DND-41 (cell line): ENCODE measurements at places on chromosomes 12 and 14.

- no peak for DNase-seq
Observed at GRCh38 chr14:41604721-41605531, 1.8 kb upstream of the LRFN5 start.

DNA sequence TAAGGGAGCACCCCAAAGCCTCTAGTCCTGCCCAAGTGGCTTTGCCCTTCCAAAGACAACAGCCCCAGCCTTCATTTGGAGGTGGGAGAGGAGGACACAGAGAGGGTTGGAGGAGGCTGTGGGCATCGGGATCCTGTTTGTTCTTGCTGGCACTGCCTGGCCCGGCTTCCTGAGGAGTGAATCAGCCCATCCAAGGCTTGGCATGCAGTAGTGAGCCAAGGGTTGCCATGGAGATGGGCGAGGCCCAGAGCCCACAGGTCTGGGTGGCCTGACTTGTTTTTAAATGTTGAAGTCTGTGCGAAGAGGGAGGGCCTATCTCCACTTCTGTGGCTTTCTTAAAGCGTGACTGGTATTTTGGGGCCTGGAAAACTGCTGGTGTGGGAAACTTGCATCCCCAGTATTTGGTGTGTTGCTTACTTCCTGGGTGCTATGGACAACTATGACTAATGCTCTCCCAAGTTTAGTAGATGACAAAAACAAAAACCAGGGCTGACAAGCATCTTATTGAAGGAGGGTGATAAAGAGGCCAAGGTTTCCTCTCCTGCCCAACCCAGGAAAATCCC is 15.8 kb downstream of the CD9 start:
- no peak for DNase-seq

DNA sequence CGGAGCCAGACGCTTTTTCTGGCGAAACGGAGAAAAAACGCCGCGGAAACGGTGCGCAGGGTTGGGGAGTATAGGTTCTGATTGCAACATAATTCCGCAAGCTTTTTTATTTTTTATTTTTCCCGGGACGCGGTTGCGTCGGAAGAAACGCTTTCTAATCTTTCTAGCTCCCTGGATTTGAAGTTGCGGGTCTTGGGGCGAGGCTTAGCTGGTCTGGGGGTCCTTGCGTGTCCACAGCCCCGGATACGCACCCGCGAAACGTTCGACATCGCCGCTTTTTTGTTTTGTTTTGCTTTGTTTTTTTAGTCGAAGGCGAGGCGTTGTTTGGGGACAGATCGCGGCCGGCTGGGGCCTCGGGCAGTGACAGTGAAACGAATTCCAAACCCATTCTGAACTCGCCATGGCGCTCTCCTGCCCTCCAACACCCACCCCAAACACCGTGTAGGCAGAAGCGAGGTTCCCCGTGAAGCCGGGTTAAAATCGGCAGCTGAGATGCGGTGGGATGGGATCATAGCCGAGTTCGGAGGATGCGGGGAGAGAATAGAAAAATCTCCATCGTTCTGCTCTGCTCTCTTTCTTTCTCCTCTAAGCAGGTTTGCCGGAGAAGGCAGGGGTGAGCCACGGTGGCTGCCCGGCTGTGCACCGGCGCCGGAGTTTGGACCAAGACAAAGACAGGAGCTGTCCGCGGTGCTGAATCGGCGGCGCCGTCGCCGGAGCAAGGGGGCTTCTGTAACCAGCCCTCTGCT is 8.1 kb upstream of the LHX5 start:
- DNase-seq = peak; percentile 29

GRCh38 chr14:64704143-64704742 is at the start of gene PLEKHG3:
PLEKHG3 (plus strand) TSS chr14:64704424; CDS start chr14:64727632, 23,208 bp downstream.
- DNase-seq = no peak

DNA sequence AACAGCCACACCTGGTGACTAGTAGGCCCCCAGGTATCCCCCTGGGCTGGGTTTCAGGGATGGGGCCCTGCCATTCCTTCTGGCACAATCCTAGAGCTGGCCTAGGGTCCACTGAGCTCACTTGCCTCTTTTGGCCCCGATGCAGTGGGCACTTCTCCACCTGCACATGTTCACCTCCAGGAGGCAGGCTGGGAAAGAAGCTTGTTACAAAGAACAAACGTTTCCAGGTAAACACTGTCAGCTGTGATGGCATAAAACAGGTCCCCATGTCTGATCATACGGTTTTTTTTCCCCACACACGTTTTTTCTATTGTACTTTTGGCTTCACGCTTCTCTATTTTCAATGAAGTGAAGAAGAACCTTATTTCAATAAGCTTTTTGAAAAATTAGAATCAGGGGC is 15.8 kb upstream of the HVCN1 start:
- no peak for DNase-seq

DNA sequence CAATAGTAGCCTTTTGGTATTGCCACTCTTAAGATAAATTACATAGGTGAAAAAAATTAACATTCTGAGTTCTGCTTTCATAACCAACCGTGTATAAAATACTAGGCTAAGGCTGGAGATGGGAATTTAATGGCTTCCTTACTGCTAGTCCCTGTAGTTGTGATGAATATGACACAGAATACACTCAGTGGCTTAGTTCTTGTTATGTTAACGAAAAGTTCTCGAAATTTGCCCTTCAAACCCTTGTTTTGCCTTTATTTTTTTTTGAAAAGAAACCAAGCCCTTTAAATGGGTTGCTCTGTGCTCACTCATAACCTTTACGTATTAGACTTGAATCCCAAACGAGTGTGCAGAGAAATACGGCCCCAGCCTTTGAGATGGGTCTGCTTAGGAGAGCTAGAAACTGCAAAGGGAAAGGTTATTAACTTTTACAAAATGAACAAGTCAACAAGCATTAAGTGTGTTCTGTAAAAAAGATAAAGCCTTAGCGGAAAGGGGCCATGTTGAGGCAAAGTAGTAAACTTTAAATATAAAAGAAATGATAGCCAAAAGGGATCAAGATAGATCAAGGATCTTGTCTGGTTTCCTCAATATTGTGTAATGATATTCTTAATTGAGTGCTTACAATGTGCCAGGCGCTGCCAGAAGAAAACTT is 1.7 kb downstream of the NUDT4 start:
- DNase-seq = no peak

- DNase-seq = peak; percentile 15
Observed at GRCh38 chr12:125159702-125160101, 94.5 kb downstream of the AACS start.

DNA sequence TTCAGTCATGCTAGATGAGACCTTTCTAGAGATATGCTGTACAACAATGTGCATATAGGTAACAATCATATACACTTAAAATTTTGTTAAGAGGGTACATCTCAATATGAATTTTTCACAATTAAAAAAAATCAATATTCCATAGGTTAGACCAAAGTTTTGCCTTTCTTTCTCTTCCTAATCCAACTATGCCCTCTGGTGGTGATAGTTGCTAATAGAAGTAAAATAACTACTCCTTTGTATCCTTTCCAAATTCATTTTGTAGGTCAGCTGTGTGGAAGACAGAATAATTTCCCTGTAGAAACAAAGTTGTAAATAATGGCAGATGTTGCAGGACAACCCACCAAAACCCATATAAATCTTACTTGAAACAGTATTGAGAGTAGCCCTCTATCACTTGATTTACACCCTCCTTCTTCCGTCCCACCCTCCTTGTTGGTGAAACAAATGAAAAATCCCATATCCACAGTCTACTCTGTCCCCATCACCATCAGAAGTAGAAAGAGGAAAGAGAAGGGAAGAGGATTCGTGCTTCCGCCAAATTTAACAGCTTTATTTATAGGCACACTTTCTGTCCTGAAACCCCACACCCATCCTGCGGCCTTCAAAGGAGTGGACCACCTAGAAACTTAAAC is 34.2 kb upstream of the KICS2 start:
- no peak for DNase-seq

DNA sequence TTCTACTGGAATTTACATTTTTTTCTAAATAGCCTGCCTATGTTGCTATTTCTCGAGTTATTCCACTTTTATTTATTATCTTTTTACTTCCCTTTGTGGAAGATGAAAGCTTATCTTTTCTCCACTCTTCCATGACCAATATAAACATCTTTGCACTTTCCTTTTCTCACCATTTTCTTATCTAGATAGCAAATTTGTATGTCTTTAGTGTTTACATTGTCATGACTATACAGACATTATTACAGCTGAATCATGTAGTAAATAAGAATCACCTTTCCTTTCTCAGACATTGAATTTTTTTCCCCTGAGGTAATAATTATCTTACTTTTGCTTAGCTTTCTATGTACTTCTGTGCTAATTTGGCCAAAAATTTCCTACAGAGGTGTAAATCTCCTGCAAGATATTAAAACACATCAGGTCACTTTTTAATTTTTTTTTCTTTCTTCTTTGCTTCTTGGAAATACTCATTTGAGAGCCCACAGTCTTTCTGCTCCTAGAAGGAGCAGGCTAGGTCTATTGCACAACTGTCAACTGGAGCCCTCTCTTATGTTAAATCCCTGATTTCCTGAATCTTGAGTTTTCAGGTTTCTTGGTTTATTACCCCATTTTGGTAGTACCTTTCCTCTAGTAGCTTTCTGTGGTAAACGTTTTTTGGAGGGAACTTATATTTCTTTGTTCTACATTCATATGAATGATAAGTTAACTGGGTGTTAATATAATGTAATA is 109.0 kb upstream of the ATP2B1 start:
- DNase-seq = no peak

DNA sequence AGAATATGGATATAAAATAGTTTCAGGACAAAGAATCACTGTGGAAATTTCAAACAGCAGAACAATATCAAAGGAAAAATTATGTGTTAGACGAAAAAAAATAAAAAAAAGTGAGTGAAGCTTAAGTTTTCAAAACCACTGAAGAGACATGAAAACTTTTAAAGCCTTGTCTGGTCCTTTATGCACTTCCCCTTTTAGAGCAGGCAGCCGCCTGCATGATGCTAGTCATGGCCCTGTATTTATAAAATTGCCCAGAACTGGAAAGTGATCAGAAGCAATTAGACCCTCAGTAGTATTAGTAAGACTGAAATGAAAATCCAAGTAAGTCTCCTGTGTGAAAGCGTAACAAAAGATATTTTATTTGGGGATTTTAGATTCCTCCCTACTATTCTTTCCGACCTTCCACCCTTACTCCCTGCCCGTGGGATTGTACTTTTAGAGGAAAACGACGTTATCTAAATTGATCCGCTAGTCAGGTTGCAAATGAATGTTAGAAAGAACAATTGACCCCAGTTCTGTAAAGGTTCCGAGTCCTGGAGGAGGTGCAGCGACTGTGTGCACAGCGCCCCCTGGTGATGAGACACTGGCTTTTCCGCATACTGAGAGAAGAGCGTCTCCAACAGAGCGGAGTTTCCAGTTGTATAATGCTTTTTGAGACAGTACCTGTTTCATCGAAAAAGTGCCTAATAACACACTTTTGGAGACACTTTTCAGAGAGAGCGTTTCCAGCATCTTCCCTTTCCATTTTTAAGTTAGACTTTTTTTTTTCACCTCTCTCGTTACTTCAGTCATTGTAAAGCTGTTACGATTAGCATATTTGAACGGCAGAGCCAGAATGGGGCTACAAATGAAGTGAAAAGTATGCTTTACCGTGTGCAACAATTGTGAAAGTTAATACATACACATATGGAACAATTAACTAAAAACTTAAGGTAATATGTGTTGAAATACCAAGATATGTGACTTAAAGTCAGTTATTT is 12.4 kb downstream of the MGST1 start:
- peak; percentile 53 for DNase-seq

- no peak for DNase-seq
Observed at GRCh38 chr12:80643961-80644360, 63.5 kb upstream of the MYF6 start.

DNA sequence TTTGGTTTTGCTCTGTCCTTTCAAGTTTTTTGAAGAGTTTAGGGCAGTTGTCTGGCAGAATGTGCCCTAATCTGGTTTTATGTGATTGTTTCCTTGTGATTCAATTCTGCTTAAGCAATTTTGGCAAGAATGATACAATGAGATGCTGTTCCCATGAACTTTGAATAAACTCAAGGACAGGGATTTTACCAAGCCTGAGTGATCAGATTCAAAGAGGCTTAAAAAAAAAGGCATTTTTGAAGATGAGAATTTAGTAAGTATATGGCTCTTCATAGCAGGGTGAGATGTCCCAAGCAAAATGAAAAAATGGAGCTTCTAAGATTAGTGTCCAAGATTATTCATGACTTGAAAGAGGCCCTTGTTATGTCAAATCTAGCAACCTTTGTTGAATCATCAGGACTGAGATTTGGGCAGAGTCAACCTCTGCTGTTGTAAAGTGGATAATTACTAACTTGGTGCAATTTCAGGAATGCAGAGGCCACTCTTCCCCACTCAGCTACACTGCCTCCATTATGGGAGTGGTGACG is 180.6 kb upstream of the NUDT4 start:
- DNase-seq = no peak

DNA sequence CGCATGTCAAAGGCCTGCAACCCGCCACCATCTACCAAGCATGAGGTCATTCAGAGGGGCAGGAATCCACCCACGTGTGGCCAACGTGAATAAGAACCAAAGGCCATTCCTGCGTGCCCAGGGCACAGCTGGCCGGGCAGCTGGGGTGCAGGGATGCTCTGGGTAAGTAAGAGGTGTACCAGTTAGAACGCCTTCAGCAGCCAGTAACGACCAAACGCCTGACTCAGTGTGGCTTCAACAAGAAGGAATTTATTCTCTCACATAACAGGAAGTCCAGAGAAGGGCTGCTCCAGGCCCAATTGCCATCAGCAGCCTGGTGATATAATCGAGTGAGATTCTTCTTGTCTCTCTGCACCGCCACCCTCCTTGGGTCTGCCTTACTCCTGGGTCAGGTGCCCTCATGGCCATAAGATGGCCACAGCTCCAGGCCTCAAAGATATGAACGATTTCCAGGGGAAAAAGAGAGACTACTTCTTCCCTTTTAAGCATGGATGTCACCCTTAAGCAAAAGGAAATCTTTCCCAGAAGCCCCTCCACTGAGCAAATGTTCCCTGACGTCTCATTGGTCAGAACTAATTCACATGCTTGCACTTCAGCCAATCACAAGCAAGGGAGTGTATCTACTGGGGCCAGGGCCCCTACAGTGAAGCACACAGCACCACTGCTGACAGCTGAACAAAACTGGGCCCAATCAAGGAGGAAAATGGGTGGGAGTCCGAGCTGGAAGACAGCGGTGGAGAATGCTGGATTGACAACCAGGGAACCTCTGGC is 7.3 kb downstream of the TTC7B start:
- no peak for DNase-seq

GRCh38 chr14:54766276-54767138 is 136.1 kb downstream of the GCH1 start:
- no peak for DNase-seq

DNA sequence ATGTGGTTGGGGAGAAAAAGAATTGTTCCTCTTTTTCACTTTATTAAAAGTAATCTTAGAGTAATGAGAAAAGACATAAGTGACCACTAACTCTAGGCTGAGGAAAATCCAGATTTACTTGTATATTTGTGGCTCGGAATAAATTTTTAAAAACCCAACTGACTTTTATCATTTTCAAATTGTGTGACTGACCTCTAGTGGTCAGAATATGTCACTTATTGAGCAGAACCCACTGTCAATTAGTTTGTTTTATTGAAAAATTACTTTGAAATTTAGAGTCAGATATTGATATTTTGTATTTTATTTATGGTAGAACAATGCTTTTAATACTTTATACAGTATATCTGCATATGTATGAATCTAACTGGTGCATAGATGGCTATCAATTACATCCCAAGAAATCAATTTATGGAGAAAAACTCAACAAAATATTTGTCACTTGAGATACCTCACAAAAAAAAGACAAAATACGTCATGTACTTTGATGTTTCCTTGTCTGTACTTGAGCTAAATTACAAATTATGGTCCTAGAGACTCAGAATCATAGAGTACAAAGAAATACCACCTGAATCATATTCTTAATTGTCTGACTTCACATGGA is 229.4 kb downstream of the CNTN1 start:
- no peak for DNase-seq
